Activated CD8-positive, alpha-beta memory T cell treated with anti-CD3 and anti-CD28 coated beads, Interleukin-2, amount 50 U/mL, for 4 hours (primary cell): ENCODE measurements at places on chromosomes 1 and 21.

DNA sequence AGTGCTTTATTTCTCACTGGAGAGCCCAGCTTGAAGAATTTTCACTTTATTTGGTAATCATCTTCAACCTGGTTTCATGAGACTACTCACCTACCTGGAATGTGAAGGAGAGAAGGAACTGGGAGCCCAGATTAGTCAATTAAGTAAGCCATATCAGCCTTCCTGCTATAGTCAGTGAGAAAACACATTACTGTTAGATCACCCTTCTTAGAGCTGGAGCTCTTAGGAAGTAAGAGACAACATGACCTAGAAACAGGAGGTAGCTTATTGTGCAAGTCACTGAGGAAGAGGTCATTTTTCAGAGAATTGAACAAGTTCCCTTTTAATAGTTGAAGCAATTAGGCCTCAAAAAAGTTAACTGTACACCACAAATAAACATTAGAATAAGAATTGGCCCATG lies 49.2 kb upstream of the TEKT2 start:
- DNase-seq: no peak

DNA sequence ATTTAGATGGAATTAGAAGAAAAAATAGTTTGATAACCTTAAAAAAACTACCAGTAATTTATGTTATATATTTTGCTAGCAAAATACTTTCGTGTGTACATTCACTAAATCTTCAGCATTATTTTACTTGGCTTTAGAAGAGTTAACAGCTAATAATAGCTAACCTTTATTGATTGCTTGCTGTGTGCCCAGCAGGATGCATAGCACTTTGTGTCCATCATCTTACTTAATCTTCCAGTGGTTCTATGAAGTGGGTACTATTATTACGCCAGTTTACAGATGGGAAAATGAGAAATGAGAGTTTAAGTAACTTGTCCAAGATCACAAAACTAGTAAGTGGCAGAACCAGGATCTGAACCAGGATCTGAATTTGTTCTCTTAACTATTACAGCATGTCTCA lies 41.7 kb upstream of the GPR25 start:
- DNase-seq: no peak

GRCh38 chr1:55380355-55380970 lies 165.3 kb upstream of the USP24 start:
- DNase-seq: no peak

DNA sequence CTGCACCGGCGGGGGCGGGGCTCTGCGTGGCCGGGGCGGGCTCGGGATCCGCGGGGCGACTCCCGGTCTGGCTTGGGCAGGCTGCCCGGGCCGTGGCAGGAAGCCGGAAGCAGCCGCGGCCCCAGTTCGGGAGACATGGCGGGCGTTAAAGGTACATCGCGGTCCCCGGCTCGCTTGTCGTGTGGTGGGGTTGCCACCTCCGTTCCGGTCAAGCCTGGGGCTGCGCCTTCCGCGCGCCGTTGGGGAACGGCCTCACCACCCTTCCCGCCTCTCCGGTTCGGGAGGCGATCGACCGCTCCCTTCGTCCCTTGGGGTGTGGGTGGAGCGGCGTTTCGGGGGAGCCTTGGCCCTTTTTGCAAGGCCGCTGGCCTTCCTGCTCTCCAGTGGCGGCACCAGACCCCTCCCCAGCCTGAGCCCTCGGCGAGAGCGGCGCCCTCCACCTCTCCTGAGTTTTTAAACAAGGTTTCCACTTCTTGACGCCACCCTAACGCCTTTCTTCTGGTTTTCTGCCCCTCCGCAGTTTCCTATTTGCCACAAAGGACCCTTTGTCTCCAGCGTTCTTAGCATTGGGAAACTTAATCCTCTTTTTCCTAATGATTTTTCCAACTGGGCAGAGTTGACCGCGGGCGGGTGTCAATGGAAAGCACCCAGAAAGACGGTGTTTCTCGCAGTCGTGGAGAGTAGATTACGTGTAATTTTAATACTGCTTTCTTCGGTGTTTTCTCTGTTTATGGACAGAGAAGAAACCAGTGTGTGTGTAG lies at the start of the genes LEPR and LEPROT:
LEPR (plus strand) TSS at position 79 of the 761 bp plus-strand sequence. CDS start 144,898 bp downstream, outside the sequence.
LEPROT (plus strand) TSS at position 79 of the 761 bp plus-strand sequence; CDS start at position 136, 57 bp downstream.
- DNase-seq: no peak

GRCh38 chr1:151056149-151056548 lies 3.3 kb downstream of the CDC42SE1 start:
- no peak for DNase-seq
